ENCODE measurements at places on chromosomes 7 and 10.

GRCh38 chr10:11178606-11179515 is 161.2 kb downstream of the CELF2 start:
- DNase-seq = peak; percentile 68

DNA sequence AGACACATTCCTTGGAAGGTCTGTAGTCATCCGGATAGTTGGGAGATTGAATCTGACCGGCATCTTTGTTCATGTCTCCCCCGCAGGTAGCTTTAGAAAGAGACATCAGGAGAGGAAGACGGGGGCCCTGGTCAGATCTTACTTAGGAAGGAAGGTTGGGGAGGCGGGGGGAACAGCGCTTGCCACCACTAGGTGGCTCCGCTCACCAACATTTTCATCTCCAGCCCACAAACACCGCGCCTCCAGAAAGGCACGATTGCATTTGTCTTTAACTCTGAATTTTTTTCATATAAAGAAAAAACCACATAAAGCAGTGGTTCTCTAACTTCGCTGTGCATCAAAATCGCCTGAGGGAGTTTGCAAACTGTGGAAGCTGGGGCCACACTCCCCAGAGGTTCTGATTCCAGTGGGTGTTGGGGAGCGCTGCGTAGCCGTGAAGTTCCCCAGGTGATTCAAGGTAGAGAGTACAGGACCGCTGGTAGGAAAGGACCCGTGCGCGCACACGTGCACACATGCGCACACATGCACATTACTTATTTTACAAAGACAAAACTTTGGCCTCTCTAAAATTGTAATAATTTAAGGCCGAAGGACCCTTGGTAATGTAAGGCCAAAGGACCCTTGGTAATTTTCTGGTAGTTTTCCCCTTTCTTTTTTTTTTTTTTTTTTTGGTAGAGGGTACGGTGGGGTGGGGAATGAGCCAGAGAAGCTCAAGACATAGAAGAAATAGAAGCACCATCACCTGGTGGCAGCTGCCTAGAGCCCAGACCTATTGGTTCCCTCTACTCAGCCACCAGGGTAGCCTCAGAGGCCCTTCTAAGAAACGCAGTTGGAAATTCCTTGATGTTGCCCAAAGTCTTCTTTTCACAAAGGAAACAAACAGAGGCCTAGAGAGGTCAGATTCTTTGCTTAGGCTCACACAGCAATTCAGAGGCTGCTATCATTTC is 37.4 kb upstream of the OPALIN start:
- DNase-seq = peak; percentile 19

DNA sequence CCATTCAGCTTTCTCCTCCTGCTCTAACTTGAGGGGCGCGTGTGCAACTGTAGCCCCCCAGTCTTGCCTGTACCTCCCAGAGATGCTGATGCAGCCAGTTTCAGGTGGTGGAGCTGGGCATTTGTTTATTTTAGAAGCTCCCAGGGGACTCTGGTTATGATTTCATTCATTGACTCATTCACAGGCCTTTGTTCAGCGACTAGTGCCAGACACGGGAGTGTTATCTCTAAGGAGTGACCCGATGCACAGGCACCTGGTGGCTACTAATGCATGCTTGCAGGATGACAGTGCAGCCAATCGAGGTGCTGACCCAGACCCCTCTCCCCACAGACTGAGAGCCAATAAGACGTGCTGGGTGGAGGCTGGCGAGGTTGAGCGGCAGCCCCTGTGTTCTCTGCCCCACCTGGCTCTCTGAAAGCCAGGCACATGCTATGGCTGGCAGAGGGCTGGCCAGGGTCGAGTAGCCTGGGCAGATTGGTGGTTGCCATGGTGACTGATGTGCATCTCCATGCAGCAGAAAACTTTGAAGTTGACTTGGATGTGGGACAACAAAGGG is 19.7 kb upstream of the SLC18A2 start:
- no peak for DNase-seq

DNA sequence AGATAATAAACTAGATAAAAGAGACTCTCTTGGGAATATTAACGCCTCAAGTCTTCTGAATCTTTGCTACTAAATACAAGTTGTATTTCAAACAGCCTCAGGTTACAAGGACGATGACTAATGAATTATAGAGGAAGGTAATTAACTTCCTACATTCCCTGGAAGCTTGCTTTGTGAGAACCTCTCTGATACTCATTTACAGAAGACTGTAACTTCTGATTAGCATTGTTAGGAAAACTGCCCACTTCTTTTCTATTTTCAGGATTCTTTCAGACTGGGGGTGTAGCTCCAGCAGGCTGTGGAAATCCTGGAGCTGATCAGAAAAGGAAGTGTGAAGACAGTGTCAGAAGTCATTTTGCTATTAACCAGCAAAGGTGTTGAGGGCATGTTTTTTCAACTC is 316.7 kb upstream of the NPSR1 start:
- DNase-seq = no peak

GRCh38 chr10:613271-614138 is 76.0 kb downstream of the DIP2C start:
- DNase-seq = no peak

GRCh38 chr10:90621577-90621976 is 236.3 kb downstream of the HTR7 start:
- DNase-seq = no peak

DNA sequence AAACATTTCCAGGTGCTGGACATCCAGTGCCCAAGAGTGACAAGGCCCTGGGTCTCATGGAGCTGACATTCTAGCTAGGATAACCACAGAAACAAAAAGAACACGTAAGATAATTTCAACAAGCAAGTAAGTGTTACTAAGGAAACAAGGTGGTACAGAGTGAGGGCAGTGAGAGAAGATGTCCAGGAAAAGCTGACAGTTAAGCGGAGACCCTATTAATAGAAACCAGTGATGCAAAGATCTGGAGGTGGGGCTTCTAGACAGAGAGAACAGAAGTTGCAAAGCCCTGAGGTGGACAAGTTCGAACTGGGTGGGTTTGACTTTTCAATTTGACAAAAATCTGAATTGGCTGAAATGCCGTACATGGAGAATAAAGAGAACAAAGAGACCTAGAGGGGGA is 96.3 kb downstream of the TRIL start:
- no peak for DNase-seq

DNA sequence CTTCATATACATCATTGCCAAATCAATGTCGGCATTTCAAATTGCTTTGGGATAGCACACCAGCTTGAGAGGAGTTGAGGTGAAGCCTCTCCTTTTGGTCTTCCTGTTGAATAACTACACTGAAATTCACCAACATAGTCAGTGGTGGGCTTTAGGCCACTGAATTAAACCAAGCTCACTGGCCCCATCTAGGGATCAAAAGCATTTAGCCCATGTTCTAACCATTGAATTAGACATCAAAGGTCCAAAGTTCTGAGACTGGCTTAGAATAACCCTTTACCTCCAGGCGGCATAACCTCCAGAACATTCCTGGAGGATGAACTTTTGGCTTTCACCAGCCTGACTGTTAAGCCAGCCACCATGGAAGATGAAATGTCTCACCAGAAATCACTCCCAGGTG is 54.6 kb downstream of the BPGM start:
- DNase-seq = no peak

- DNase-seq = no peak
These were observed 28.6 kb downstream of the KAT6B start for GRCh38 chr10:74855027-74855426.

DNA sequence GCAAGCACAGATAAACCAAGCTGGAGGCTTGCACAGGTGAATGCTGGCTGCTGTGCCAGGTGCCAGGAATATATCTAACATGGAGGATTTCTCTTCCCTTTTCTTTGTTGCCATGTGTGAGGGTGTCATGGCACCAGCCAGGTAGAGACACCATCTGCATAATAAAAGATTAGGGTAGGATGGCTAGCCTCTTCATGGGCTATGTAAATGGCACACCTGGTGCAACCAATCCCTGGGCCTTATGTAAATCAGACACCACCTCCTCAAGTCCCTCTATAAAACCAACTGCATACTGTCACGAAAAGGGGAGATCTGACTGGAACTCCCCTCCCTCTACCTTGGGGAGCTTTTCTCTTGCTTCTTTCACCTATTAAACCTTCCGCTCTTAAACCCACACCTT is 322.5 kb upstream of the POM121L12 start:
- DNase-seq = no peak

DNA sequence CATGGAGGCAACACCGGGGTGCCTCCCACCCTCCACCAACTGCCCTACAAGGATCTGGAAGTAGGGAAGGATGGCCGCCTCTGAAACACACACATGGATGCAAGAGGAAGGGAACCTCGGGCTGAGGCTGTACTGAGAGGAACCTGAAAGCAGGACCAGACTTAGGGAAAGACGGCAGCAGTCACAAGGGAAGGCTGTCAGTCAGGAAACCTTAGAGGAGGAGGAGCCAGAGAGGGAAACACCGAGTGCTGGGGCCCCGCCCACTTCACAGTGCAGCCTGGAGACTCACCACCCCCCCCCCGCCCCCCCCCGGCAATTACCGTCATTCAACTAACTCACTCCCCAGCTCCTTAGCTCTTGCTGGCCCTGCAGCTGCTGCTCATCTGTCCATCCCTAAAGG is 2.5 kb downstream of the CYREN start:
- no peak for DNase-seq

GRCh38 chr10:96074776-96075175 is 31.4 kb downstream of the CCNJ start:
- no peak for DNase-seq

DNA sequence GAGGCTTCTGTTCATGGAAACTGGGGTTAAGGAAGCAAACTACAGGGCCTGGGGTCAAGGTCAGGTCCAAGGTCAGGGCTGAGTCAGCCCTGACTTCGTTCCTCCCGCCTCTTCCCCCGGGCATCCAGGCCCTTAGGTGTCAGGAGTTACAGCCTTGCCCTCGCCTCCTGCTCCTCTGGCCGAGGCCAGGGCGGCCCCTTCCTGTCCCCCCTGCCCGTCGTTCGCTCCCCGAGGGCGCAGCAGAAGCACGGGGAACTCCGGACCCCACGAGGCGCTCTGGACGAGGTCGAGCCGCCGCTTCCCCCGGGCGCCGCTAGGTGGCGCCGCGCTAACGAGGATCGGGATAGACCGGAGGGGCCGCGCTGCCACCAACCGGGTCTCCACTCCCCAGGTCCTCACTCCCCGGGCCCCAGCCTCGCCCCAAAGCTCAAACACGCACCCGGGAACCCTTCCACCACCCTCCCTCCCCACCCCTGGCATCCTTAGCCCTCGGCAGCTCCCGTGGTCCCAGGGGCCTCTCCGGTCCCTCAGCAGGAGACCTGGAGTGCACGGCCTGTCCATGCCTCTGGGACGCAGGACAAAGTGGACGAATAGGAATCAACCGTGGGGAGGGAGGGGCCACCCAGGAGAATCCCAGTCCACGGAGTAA is 59.2 kb upstream of the MYL10 start:
- DNase-seq = peak; percentile 80

DNA sequence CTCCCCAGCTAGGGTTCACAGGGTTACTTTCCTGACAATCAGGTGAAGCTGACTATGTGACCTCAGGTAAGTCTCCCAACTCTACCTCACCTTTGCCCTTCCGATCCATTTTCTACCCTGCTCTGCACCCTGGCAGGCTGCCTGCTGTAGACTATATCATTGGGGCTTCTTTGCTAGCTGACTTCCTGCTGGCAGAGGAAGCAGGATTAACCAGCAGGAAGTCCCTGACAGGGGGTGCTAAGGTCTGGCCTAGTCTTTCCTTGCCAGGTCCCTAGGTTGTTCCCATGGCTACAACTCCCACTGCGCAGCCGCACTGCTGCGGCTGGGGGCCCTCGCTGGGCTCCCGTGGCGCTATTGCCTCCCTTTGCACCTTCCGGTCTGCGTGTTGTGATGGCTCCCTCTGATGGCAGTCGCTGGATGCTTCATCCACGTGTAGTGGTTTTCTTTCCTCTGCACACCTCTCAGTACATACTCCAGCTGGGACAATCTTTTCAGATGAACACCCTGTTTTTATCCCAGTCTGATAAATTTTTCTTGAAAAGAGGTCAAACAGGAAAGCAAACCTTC is 365.9 kb downstream of the REEP3 start:
- DNase-seq = no peak

All from stimulated activated CD4-positive, alpha-beta T cell treated with anti-CD3 and anti-CD28 coated beads, Interleukin-1b, Interleukin-23, amount 100 ng/mL, for 24 hours (primary cell).